ENCODE measurements at places on chromosomes 1 and 21.

- DNase-seq = no peak
Measured at GRCh38 chr1:94111879-94112278, 9.1 kb downstream of the ABCA4 start.

DNA sequence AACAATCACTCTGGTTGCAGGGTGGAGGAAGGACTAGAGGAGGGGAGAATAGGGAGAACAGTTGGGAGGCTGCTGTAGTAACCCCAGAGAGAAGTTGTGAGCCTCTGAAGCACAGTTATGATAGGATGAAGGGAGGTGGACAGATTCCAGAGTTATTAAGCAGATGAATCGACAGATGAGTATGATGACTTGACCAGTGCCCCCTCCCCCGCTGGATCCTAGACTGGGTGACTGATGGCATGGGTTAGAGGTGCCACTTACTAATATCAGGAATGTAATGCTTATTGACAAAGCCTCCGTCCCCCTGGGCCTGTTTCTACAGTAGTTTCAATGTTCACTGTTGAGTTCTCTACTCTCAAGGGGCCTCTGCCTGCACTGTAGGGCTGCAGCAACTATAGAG lies 14.0 kb upstream of the TIPRL start:
- no peak for DNase-seq

- no peak for DNase-seq
Measured at GRCh38 chr21:26448751-26449150, 124.3 kb downstream of the CYYR1 start.

DNA sequence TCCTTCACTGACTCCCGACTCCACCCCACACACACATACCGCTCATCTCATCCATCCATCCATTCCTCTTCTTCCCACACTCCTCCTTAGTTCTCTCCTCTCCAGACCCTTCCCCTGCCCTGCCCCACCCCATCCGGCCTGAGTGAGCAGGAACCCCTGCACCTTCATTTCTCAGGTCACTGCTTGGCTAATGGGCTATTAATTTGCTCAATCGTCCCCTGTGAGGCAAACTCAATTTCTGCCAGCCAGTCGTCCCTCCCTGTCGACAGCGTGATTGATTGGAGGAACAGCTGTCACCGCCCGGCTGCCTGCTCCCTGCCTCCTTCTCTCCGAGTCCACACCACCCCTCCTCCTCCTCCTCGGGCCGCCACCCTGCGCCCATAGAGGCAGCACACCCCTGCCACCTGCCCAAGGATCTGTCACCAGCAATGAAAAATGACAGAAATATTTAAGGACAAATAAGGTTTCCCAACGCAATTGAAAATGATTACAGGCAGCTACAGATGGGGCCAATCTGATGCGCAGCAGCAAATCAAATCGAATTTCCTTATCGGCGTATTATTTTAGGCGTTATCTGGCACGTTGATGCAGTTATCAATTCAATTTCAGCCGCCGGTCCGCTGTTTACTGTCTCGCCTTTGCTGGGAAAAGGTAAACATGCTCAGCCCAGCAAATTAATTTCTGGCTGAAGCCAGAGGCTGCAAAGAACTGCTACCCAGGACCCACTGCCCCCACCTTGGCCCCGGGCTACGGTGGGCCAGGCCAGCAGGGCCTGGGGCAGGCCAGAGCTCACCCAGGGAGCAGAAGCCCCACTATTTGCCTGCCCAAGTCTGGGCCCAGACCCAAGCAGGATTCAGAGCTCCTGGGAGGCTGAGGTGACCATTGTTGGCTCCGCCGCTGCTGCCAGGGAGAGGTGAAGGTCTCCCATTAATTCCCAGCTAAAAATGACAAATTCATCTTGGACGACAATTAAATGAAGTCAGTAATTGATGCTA lies 71.3 kb downstream of the TMEM53 start:
- no peak for DNase-seq

DNA sequence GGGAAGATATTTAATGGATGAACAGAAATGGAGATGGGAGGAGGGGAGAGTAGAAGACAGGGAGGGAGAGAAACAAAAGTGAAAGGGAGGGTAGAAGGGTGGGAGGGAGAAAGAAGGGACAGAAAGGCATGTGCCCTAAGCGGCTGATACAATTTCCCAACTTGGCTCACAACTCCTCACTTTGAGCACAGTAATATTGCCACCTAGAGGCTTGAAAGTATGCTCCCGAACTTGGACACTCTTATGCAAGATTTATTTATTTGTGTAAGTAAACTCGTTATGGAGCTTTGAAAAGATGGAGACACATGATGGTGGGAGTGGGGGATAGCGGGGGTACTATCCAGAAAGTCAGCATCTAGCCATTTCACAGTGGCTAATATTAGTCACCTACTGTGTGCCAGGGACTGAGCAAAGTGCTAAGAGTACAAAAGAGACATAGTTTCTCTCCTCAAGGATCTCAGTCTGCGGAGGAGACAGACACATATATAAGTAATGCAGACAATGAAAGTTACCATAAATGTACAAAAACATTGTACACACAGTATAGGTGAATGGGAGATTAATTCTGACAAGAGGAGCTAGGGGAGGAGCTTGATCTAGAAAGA lies 189.7 kb downstream of the SEC16B start:
- DNase-seq = no peak

GRCh38 chr1:167270349-167271092 lies 49.8 kb downstream of the POU2F1 start:
- no peak for DNase-seq

Data from cortex of kidney (tissue), 1 donor.